ENCODE measurements at places on chromosomes 7 and 10.
A peak's percentile ranks its signal among the peaks of the same experiment; 100 is the strongest.

- no peak for DNase-seq
Measured at GRCh38 chr7:155233311-155234157, 64.1 kb upstream of the INSIG1 start.

DNA sequence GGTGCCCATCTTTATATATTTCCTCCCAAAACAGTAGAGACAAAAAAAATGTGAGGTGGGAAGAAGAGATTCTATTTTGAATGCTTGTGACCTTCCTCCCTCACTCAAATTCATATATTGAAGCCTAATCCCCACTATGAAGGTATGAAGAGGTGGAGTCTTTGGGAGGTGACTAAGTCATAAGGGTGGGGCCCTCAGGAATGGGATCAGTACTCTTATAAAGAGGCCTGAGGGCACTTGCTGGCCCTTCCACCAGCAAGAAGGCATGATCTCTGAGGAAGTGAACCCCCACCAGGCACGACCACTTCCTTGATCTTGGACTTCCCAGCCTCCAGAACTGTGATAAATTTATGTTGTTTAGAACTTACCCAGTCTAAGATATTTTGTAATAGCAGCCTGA lies 517.2 kb upstream of the CNTNAP2 start:
- no peak for DNase-seq

DNA sequence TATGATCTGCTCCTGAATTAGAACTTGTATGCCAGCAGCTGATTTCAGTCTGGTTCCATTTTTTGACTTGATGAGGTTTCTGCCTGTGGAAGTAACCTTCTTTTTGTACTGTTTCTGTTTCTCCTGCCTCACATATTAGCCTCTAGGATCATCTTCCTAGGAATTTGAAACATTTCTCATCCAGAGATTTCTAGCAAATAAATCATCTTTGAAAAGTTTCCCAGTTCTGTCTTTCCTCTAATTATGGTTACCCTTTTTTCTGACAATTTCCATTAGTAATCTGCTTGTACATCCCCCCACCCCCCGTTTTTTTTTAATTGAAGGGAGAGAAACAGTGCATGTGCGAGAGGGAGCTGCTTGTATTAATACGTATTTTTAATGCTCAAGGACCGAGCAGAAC lies 92.2 kb downstream of the NRF1 start:
- DNase-seq = no peak

GRCh38 chr7:120794106-120794729 lies 63.7 kb downstream of the TSPAN12 start:
- no peak for DNase-seq

- DNase-seq = no peak
Measured at GRCh38 chr7:29345590-29345989, 151.0 kb downstream of the CHN2 start.

- peak; percentile 54 for DNase-seq
Measured at GRCh38 chr7:129376076-129376777, 58.0 kb upstream of the STRIP2 start.

DNA sequence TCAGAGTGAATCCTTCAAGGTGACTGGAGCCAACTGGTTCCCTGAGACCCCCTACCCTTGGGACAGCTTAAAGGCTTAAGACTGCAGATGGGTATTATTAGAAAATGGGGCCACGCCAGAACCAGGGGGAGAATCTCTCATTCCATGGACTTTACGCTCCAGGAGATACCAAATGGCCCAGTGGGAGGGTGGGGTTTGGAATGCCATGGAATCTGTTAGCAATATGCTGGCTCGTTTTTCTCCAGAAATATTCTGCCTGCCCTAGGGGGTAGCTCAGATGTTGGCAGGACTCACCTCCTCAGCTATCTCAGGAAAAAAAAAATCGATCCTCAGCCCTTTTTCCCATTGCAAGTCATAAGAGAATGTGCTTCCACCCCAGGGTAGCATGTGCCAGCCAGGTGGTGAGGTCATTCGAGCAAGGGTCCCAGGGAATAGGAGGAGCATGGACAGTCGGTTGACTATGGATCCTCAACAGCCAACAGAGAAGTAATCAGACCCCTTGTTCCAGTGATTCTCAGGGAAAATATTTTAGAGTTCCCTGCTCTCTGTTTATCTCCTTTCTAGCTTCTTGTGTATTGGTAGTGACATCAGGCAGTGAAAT lies 22.9 kb downstream of the SVIL start:
- no peak for DNase-seq

GRCh38 chr7:21370283-21370982 lies 57.5 kb upstream of the SP4 start:
- no peak for DNase-seq

DNA sequence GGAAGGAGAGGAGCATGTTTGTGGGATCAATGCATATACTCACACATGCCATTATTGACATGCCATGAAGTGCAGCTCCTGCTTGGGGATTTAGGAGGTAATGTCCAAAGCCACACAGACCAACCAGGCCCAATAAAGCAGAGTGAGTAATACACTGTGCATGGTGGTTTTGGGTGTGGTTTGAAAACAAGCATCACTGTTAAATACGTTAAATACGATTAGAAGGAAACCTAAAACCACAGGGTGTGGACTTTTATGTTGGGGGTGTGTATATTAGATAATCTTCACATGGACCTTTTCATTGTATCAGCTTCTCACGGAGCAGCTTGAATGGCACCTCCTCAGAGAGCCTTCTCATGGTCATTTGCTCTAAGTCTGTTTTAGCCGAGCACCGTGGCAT lies 10.4 kb upstream of the EIF3A start:
- no peak for DNase-seq

GRCh38 chr7:1412322-1413261 lies 46.7 kb downstream of the MICALL2 start:
- DNase-seq = peak; percentile 98

- no peak for DNase-seq
Measured at GRCh38 chr10:31876652-31877352, 51.8 kb downstream of the ARHGAP12 start.

DNA sequence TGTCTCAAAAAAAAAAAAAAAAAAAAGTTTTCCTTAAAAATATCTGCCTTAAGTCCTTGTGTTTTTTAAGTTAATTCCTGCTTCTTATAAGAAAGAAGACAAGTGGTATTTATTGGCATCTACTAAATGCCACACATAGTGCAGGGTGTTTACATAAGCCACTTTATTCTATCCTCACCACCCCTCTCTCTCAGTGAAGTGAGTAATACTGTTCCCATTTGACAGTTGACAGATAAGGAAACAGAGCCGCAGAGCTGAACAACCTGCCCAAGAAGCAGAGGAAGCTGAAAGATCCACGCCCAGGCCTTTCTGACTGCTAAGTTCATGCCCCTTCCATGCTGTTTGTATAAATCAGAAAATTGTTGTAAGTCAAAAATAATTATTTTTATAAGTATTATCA lies 54.1 kb downstream of the ABLIM1 start:
- DNase-seq = no peak

GRCh38 chr7:64611717-64612116 lies 48.8 kb upstream of the ZNF680 start:
- DNase-seq = no peak

GRCh38 chr10:25125201-25125611 lies 49.6 kb upstream of the GPR158 start:
- no peak for DNase-seq

DNA sequence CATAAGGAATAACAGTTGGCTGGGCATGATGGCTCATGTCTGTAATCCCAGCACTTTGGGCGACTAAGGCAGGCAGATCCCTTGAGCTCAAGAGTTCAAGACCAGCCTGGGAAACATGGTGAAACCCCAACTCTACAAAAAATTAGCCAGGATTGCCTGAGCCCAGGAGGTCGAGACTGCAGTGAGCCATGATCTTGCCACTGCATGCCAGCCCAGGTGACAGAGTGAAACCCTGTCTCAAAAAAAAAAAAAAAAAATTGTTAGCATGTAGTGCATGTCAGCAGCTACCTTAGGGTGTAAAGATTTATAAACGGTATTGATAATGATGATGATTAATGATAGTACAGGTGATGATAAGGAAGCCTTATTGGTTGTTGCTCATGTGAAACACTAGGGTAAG lies 331.2 kb upstream of the FZD1 start:
- DNase-seq = no peak

DNA sequence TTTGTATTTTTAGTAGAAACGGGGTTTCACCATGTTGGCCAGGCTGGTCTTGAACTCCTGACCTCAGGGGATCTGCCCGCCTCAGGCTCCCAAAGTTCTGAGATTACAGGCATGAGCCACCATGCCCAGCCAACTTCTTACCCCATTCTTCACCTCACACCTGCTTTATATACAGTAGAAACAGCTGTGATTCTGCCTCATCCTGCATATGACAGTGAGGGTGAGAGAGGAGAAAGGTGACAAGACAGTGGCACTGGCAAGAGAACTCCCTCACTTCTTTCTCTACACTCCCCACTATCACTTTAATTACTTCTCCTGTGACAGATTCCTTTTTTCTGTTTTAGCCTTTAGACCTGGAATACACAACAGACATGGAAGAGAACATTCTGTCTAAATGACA lies 61.8 kb upstream of the CAPZA2 start:
- no peak for DNase-seq

- DNase-seq = no peak
Measured at GRCh38 chr7:39845006-39845405, 105.0 kb upstream of the CDK13 start.

GRCh38 chr7:140655511-140656408 lies 15.1 kb upstream of the DENND2A start:
- DNase-seq = no peak

- no peak for DNase-seq
Measured at GRCh38 chr10:101123815-101124617, 7.1 kb upstream of the TLX1 start.

GRCh38 chr10:106582291-106582690 lies 582.2 kb downstream of the SORCS1 start:
- no peak for DNase-seq

GRCh38 chr10:79254333-79255006 lies 92.8 kb upstream of the PPIF start:
- no peak for DNase-seq

DNA sequence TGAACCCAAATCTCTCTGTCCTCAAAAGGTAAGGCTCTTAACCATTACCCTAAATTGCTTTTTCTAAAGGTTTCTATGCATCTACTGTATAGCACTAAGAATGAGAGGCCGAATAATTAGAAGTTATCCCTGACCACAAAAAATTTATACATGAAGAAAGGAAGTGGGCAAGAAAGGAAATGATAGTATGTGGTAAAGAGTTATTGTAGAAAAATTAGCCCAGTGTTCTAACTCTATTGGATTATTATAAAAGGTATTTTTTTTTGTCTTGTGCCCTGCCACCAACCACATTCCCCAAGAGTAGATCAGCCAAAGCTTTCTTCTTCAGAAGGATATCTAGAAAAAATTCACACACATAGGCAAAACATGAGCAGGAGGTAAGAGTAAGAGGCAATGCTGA lies 45.4 kb downstream of the DKK1 start:
- DNase-seq = no peak

DNA sequence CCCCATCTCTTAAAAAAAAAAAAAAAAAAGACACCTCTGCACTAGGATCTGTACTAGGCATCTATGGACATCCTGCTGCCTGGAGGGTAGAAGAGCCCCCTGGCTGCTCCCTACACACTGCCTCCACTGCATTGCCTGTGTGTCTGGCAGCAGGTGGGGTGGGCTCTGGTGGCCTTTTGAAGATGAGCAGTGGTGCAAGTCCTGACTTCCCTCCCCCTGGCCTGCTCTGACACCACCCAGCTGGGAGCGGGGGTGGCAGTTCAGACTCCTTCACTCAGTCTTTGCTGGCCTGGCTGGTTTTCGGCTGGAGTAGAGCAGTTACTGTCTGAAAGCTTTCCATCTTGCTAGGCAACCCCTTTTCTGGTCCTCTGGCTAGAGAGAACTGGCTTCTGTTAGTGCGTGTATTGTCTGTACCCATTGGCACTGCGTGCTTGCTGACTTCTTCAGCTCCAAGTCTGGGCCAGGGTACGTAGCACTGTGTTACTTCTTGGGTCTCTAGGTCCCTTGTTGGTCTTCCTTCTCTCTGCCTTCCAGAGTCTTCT lies 17.6 kb downstream of the C10orf62 start:
- no peak for DNase-seq

GRCh38 chr7:111486472-111487142 lies 75.7 kb downstream of the IMMP2L start:
- peak; percentile 41 for DNase-seq

GRCh38 chr10:121900443-121901174 lies 27.2 kb downstream of the ATE1 start:
- DNase-seq = peak; percentile 22

GRCh38 chr10:99917963-99918825 lies 91.6 kb downstream of the DNMBP start:
- DNase-seq = no peak

DNA sequence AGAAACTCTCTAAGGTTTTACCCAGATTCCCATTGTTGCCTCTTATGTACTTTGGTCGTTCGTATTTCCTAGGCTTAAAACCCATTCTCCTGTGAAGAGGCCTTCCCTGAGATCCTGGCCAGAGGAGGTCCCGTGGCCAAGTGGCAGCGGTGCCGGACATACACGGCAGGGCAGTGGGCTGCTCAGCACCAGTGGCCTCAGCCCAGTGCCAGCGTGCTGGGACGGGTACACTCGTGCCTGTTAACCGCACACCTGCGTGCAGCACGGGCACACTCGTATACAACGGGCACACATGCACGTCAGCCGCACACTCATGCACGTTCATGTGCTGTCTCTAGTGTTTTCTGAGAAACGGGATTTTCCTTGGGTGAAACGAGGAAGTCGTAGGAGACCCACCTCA lies 40.2 kb downstream of the FOXK1 start:
- no peak for DNase-seq

DNA sequence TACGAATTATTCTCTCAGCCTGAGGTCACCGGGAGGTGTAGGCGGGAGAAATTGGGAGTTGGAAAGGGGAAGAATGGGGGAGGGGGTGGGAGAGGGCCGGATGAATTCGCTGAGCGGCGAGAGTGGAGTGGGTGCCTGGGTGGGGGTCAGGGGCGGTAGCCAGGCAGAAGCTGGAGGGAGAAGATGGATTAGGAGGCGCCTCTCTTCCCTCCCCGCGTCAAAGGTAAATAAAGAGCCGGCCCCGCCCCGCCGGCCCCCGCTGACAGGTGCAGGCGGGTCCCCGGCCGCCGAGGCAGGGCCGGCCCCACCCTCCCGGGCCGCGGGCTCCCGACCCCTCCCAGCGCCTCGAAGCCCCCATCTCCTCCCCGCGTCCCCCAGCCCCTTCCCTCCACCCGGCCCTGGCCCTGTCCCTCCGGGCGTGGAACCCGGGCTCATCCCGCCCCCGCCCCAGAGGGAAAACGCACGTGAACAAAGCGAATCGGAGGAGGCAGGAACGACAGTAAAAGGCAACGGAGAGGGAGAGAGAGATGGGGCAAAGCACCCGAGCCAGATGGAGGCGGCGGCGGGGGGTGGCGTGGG lies 872 bp downstream of the FAM131B start:
- DNase-seq = no peak

DNA sequence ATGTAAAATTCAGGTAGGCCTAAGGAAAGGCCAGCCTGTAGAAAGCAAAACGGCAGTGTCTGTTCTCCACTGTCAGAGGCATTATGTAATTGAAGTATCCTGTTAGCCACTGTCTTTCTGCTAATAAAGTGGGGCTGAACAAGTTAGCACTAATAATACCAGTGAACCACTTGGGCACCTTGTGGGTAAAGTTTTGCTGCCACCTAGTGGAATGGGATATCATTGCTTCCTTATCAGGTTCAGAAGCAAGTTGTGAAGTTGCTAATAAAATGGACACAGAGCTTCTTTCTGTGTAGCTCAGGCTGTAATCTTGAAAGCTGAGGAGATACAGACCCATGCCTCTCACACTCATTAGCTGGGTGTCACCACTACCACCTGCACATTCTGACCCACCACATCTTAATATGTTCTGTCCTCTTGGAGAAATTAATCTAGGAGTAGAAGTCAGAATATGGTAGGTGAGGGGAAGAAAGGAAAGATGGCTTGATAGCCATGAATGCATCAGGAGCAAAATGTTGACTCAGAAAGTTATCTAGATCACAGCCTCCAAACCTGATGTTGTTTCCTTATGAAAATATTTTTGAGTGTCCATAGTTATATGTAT lies 175.1 kb downstream of the SEPTIN7 start:
- peak; percentile 48 for DNase-seq

Data from HuH-7.5 (cell line).